ENCODE measurements at places on chromosomes 5 and 9. TPM values are rescaled to one million over a fixed set of nuclear protein-coding genes. Genes with fewer than 3 reads are reported as not detected.

The IL4 gene
- total RNA-seq = not detected

The CNTNAP3 gene
- not detected for total RNA-seq

The LURAP1L gene
- 0.27 TPM for total RNA-seq

- no peak for DNase-seq
These were observed 359.1 kb upstream of the IRX4 start for GRCh38 chr5:2241842-2242241.

DNA sequence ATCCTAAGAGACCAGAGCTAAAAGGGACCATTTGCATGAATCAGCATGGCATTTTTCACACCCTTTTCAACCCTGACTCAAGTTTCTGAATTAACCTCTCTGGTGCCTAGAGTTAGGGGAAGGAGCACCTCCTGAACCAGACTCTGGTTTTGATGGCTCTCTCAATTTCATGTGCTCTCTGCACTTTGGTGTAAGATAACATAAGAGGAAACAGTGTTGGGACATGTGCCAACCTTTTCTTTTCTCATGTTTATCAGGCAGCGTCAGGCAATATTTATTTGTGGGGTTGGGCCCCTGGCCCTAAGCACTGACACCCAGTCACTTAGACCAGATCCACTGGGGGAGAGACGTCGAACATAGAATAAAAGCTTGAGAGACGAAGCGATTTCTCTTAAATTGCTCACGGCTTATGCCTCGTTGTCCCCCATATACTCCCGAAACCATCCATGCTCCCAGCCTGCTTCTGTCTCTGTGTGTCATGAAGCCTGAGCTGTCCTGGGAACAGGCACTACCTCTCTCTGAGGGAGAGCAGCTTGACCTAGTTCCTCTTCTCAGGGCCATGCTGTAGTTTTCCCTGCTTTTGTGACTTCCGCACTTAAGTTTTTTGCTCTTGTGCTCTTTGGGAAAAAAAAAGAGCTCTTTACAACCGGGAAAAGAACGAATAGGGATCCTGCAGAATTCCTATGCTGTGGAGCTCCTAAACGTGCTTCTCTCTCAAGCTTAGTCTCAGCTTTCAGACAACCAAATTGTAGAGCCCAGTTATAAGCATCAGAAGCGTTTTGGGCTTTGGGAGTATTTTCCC lies 195.7 kb downstream of the NR3C1 start:
- no peak for DNase-seq

DNA sequence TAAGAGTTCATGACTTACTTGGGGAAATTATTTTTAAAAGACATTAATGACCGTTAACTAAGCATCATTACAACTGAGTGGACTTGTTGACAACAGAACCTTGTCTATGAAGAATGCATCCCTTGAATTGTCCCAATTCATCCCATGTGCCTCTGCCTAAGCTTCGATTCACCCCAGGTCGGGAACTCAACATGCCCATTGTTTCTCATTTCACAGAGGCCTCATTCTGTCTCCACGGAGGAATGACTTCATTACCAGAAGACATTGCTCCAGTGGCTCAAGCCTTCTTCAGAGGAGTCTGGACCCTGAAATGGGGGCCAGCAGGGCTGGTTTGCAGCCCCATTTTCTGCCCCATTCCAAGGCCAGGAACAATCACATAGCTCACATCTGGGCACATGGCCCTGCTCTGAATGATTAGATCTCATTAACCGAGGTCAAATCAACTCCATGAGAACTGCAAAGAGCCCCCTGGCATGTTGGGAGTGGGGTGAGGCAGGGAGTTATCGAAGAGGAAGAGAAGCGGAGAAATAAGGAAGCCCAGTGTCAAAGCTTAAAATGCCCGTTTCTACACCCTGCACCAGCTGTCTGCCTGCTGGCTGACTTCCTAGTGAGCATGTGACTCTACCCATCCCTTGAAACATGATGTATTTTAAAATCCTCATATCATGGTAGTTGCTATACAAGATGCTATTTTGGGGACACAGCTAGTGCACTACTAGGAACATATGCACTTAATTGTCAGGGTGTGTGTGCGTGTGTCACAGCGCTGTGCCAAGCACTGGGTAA lies 137.3 kb downstream of the LHFPL2 start:
- DNase-seq = no peak

DNA sequence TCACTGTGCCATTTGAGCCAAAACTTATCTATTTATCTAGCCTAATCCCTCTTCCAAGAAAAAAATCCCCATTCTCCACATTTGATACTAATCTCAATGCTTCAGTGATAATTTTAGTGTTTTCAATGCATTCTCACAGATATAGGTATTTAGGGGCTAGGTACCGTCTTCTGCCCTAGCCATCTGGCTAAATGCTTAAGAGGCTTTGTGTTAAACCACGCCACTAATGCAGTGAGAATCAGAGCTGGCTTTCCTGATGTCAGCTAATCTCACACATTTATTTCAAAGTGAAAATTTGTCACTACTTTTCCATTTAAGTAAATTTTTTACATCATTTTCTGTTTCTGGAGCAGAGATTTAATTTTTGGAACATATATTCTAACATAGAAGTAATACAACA lies 479.7 kb downstream of the MAN2A1 start:
- DNase-seq = no peak

DNA sequence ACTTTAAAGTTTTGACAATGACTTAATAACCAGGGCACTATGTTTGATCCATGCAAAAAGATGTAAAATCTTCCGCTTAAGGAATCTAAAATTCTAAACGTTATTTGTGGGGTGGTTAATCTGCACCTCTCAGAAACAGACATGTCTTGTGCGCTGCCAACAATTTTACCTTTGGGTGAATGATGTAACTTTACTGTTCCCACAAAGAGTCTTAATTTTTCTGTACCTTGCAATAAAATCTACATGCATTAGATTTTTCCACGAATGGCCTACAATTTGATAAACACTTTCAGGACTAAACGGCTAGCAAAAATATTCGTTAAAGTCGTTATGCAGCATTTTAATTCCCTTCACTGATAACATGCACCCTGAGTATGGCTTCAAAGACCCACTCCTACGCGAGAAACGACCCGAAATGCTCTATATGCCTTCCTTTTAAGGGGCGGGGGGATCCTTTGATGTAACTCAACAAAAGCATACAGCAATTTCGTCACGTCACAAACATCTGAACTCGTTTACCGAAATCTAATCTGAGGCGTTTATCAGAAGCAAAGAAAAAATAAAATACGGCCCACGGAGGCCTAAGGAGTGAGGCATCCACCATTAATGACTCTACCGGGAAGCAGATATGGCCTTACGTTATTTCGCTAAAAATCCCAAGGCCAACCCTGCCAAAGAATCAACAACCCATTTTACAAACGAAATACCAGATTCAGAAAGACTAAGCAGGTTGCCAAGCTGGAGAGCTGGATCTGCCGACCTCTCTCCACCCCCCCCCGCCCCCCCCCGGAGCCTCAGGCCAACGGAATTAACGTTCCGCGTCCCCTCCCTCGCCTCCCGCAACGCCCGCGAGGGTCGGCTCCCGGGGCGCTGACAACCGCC lies 621 bp downstream of the AK6 start:
- no peak for DNase-seq

GRCh38 chr5:112219000-112219399 lies 200.1 kb downstream of the EPB41L4A start:
- no peak for DNase-seq

GRCh38 chr5:156178117-156178516 lies 148.8 kb upstream of the SGCD start:
- no peak for DNase-seq
